ENCODE measurements at places on chromosomes 3 and 15.

DNA sequence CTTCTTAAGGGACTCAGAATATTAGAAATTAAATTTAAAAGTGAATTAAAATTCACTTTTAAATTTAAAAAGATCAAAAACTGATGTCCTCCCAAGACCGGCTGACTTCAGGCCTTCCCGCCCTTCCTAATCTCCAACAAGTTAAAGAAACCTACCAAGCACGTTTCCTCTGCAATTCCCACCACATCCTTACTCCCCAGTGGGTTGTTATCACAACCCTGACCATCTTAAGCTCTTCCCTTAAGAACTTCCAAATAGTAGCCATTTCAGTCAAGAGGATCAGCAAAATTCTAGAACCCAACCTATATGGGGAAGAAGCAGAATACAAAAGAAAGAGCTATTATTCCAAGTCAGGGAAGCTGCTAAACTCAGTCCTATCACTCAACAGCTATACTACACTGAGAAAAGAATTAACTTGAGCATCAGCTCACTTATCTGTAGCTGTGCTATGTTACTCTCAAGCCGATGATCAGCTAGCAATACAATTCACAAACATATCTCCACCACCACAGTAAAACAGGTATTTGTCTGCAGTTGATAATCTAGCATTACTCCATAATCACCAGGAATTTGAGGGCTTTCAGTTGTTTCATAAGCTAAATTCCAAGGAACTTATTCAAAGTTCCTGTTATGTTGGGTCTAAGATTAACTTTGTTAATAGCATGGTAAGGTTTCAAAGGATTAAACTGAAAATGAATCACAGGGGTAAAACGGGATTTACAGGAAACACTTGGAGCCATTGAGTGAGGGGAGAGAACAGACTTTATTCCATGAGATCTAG, 14.3 kb downstream of the ABCC5 start:
- no peak for DNase-seq

DNA sequence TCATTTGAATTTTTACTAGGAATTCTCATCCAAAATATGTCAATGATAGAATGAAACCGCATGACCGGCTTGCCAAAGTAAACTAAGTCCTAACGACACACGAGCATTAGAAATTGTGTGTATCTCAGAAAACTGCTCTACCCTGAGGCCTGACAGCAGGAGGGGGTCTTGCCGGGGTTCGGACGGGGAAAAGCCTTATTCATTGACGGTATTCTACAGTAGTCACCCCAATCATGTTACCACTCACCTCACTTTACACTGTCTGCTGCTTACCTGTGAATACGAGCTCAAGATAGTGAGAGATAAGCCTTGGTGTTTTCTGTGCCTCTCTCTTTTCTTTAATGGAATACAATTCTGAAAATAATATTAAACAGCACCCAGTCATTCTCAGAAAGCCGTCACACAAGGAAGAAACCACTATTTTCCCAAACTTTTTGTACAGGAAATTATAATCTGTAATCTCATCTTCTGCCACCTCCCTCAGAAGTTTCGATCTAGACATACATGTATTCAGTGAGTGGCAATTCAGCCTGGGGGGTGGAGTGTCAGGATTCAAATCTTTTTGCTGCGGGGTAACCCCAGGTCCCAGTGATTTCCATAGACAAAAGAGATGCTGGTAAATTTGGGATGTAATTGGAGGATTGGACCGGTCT, 492 bp upstream of the FAM43A start:
- no peak for DNase-seq

- no peak for DNase-seq
These were observed 21.3 kb downstream of the RGMA start for GRCh38 chr15:93067649-93068085.

DNA sequence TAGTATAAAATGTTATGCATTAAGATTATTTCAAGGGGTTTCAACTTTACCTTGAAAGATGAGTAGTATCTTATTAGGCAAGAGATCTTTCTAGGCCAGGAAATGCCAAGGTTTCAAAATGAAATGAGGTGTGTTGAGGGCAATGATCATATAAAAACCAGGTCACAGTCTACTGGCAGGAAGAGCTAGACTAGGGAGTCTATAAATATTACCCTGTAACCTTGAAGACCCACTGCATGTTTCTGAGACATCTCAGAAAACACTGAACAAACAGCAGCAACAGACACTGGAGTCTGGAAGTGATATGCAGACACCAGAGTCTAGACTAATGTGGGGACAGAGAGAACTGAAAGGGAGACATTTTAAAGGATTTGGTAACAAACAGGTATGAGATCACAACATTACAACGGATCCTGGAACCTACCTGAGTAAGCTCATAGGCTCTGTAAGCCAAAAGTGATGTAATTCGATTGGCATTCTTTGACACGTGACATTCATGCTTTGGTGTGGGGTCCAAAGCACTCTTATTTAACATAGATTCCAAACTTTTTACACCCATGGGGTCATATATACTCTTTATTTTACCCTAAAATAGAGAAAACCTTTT, 15.0 kb downstream of the TASOR start:
- DNase-seq, result no peak

DNA sequence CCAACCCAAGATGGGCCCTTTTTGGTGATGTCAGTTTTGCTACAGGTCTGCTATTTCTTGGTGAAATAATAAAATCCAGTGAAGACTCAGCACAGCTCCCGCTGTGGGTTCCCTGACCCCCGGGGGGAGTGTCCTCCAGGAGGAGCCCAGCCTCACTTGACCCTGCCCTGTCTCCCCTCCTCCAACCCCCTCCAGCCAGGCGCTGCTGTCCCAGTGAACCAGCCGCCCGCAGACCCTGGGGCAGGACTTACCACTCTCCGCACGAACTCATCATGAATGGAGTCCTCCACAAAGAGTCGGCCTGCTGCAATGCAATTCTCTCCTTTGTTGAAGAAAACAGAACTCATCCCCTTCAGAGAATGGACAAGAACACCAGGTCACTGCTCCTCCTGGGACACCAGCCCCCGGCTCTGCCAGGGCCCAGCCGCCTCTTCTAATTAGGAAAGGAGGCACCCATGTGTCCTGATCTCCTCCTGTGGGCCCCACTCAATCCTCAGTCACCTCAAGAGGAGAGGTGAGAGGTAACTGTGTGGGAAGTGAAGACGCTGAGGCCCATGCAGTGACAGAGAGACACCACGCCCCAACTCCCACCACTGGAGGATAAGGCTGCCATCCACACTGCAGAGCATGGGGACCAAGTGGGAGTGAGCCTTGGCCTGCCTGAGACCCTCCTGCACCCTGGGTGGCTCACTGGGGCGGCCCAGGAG, 28.8 kb upstream of the SLC41A3 start:
- DNase-seq, result no peak
